CD4-positive, alpha-beta memory T cell (primary cell): ENCODE measurements at places on chromosomes 2 and 18.

DNA sequence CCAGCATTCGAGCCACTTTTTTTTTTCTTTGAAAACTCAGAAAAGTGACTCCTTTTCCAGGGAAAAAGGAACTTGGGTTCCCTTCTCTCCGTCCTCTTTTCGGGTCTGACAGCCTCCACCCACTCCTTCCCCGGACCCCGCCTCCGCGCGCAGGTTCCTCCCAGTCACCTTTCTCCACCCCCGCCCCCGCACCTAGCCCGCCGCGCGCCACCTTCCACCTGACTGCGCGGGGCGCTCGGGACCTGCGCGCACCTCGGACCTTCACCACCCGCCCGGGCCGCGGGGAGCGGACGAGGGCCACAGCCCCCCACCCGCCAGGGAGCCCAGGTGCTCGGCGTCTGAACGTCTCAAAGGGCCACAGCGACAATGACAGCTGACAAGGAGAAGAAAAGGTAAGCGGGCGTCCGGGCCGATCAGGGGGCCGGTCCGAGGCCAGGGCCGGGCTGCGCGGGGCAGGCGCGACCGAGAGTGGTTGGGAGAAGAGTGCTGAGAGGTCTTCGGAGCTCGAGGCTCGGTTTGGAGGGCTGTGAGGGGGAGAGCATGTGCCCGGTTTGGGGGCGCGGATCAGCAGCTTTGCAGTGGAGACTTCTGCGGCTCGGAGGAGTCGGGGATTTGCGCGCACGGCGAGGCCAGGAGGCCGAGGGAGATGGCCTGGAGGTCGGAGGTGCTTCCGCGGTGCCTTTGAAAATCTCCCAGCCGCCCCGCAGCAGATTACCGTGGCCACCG is 502 bp downstream of the EPAS1 start:
- no peaks in the 10 kb centered on the region for H3K36me3 ChIP-seq
- DNase-seq = peak; percentile 63
- H3K27ac ChIP-seq = no peak overlapping the region
- peaks cover 21% of the 10 kb centered on the region for H3K27me3 ChIP-seq
- peak overlapping the region; percentile 23 for H3K4me3 ChIP-seq
- H3K4me1 ChIP-seq = peaks cover 29% of the 10 kb centered on the region

GRCh38 chr18:25314838-25315190 is 37.2 kb downstream of the ZNF521 start:
- no peak overlapping the region for H3K27ac ChIP-seq
- no peaks in the 10 kb centered on the region for H3K27me3 ChIP-seq
- H3K36me3 ChIP-seq = no peaks in the 10 kb centered on the region
- DNase-seq = no peak
- no peaks in the 10 kb centered on the region for H3K4me1 ChIP-seq

DNA sequence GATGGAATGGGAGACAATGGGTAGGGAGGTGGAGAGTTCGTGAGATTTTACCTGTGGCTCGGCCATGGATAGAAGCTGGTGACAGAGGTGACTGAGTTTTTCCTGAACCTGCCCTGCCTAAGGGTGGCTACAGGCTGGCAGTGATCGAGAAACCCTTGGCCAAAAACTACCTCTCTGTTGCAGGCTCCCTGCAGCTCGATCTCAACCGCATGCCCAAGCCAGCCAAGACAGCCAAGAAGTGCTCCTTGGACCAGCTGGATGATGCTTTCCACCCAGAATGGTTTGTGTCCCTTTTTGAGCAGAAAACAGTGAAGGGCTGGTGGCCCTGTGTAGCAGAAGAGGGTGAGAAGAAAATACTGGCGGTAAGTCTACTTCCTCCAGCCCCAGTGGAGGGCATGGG is 225.5 kb downstream of the DYSF start:
- no peak overlapping the region for H3K4me3 ChIP-seq
- no peaks in the 10 kb centered on the region for H3K36me3 ChIP-seq
- no peak overlapping the region for H3K27ac ChIP-seq
- H3K27me3 ChIP-seq = no peaks in the 10 kb centered on the region
- H3K4me1 ChIP-seq = no peaks in the 10 kb centered on the region

- DNase-seq = no peak
- no peak overlapping the region for H3K4me3 ChIP-seq
- H3K27ac ChIP-seq = no peak overlapping the region
- no peaks in the 10 kb centered on the region for H3K4me1 ChIP-seq
- H3K36me3 ChIP-seq = no peaks in the 10 kb centered on the region
Measured at GRCh38 chr2:39515273-39515896, 78.3 kb upstream of the MAP4K3 start.

DNA sequence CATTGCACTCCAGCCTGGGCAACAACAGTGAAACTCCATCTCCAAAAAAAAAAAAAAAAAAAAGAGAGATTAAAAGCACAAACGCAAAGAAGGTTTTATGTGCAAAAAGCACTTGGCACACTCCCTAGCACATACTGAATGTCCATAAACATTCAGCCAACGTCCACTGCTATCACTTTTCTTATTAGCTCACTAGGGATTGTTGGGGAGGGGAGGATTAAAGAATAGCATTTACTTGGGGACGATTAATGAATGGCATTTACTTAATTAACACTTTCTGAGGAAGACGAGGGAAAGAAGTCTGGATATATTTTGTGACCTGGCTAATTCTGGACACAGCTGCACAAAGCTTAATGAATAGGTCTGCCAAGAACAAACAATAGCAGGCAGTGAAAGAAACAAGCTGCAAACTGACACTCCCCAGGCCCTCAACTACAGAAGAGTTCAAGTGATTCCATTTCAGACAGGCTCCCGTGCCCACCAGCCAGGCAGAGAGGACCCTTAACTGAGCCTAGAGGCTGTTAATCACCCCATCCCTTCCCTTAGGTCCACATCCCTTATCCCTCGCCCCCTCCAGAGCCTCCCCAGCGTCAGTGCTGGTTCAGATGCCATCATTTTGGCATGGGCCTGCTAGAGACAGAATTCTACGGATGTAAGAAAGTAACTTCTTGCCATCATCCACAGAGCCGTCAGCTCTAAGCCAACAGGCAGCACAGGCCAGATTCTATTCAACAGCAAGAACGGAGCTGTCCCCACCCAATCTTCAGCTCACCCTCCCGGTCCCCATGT is 7.4 kb downstream of the CYB5A start:
- H3K36me3 ChIP-seq = no peaks in the 10 kb centered on the region
- DNase-seq = no peak
- H3K27ac ChIP-seq = no peak overlapping the region
- H3K4me1 ChIP-seq = no peaks in the 10 kb centered on the region
- no peaks in the 10 kb centered on the region for H3K27me3 ChIP-seq

GRCh38 chr2:3065928-3066327 is 311.7 kb downstream of the EIPR1 start:
- H3K27ac ChIP-seq = no peak overlapping the region
- no peaks in the 10 kb centered on the region for H3K4me1 ChIP-seq
- no peak for DNase-seq
- H3K36me3 ChIP-seq = no peaks in the 10 kb centered on the region
- no peaks in the 10 kb centered on the region for H3K27me3 ChIP-seq
- no peak overlapping the region for H3K4me3 ChIP-seq

DNA sequence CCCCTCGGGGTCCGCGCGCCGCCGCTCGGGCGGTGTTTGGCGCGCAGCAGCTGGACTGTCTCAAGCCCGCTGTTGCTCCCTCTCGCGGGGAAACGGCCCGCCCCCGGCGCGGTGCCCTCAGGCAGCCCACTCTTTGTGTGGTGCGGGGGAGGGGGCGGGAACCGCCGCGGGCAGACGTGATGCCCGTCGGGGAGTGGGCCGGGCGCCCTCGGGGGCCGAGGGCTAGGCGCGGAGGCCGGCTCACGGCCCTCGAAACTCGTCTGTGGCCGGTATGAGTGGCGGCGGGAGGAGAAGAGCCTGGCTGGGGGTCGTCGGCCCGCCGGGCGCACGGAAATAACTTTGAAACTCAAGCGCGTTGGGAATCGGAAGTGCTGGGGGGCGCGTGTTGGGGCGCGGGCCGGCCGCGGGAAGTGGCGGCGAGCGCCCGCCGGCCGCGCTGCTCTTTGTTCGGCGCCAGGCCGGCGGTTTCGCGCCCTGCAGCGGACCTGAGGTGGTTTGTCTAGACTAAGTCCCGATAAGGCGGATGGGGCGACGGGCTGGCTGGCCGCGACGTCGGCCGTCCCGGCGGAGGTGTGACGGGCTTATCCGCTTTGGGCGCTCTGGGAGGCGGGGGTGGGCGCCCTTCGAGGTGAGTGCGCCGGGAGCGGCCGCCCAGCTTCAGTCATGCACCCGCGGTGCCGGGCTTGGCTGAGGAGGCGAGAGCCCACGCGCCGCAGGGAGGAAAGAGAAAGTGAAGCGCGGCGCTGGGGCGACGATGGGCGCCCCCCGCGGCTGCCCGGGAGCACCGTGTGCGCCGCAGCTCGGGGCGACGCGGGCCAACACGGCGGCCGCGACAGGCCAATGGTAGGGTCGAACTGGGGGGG is 679 bp downstream of the PTMA start:
- peaks cover 44% of the 10 kb centered on the region for H3K4me1 ChIP-seq
- H3K27me3 ChIP-seq = no peaks in the 10 kb centered on the region
- DNase-seq = peak; percentile 65
- peak overlapping the region; percentile 99 for H3K4me3 ChIP-seq
- H3K27ac ChIP-seq = peak overlapping the region; percentile 98

DNA sequence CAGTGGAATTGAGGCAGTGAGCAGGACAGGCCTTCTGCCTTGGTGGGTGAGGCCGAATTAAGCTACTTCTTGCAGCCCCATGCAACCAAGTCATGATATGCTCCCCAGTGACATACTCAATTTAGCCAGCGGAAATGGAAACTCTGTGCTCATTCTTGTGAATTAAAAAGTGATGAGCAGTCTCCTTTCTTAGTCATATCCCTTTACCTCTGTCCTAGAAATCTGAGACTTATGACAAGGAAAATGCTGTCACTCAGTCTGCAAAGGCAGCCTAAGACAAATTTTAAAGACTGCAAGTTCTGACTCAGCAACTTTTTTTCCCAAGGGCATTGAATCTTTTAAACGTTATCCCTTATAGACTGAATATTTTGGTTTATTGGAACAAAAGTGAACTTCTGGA is 218.2 kb downstream of the SH3BP4 start:
- no peak for DNase-seq
- no peak overlapping the region for H3K4me3 ChIP-seq
- H3K36me3 ChIP-seq = no peaks in the 10 kb centered on the region
- no peak overlapping the region for H3K27ac ChIP-seq
- H3K4me1 ChIP-seq = no peaks in the 10 kb centered on the region
- H3K27me3 ChIP-seq = no peaks in the 10 kb centered on the region

- no peaks in the 10 kb centered on the region for H3K36me3 ChIP-seq
- no peak overlapping the region for H3K4me3 ChIP-seq
- DNase-seq = no peak
- H3K27me3 ChIP-seq = no peaks in the 10 kb centered on the region
Measured at GRCh38 chr18:26268454-26268853, 42.2 kb downstream of the TAF4B start.
